ENCODE measurements at places on chromosomes 12 and 14.

DNA sequence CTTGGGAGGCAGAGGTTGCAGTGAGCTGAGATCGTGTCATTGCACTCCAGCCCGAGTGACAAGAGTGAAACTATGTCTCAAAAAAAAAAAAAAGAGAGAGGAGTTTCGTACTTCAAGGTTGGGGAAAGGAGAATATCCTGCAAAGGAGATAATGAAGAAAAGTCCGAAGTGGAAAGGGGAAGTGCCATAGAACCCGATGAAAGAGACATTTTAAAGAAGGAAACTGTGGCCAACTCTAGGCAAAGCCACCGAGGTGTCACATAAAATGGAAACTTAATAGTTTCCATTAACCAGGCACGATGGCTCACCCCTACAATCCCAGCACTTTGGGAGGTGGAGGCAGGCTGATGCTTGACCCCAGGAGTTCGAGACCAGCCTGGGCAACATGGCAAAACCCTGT is 15.0 kb upstream of the LTBP2 start:
- DNase-seq = no peak

- no peak for DNase-seq
Observed at GRCh38 chr12:50633955-50634354, 129.2 kb downstream of the DIP2B start.

GRCh38 chr14:32654106-32654505 is 284.6 kb upstream of the NPAS3 start:
- no peak for DNase-seq

DNA sequence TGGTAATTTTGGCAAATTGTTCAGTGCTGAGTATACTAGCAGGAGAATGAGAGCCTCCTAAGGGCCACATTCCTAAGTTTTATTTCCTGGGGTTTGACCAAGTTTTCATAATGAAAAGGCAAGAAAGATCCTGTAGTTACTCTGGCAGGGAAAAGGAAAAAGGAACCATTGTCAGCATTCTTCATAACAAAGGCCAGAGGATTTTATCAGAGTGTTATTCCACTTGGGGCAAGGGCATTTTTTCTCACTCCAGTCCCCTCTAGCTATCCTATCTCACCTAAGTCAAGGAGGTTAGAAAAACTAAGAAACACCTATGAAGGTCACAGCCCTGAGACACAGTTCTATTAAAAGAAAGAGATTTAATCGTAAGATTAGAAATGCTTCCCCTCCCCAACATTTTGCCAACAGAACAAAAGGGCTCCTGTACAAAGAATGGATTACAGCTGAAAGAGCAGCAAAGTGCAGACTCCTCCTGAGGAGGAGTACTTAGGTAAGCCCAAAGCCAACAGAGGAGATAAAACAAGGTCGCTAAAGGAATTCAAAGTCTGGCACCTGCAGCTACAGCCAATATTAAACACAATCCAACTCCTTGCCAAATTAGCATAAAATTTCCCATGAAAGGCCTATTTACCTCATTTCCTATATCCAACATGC is 162.4 kb downstream of the GALC start:
- DNase-seq = no peak

DNA sequence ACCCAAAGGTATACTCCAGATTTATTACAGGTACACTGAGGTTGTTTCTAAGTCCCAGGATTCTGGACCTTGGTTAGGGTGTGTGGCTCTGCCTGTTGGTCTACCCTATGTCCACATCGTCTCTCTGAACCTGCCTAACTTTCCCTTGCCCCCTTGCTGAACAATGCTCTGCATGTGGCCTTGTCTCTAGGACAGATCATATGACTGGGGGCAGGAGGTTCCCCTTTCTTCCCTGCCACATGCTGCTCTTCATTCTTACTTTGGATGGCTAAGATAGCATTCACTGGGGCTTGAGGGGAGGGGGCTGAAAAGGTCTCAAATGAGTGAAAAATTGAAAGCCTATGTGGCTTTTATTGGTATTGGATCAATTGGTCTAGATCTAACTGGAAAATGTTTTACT is 49.2 kb downstream of the MBIP start:
- DNase-seq = peak; percentile 49

DNA sequence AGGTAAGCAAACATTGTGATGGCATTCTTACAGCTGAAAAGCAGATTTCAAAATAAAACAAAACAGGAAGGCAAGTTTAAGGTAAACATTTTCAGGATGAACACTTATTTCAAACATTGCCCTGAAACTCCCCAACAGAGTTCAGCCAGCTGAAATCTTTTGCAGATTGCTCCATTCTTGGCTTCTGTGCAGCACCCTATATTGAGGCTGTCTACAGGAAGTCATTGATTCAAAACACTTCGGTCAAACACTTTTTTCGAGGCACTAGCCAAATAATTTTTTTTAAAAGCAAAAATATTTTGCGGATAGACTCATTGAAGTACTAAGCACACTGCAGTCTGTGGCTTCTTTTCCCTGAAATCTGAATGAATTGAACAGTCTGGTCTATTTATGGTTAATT is 318.1 kb upstream of the PDE3A start:
- no peak for DNase-seq

GRCh38 chr12:51823875-51824565 is 24.5 kb downstream of the FIGNL2 start:
- peak; percentile 92 for DNase-seq

DNA sequence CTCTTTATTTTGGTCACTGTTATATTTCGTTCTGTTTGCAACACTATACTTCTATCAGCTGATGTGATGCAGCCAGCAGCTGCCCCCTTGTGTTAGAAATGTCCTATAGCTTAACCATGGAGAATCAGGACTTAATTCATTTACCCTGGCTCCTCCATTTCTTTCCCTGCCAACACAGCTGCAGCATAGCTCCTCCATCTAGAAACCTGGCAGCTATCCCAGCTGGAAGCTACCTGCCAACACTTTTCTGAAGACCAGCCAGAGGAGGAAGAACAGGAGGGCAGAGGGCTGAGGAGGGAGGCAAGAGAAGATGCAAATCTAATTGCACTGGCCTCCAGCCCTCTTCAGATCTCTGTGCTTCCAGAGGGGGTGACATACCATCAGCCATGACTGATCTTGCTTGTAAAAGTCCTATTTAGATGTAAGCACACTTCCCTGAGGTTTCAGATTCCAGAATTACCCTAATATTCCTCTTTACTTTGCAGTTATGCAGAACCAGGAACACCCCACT is 156.8 kb upstream of the TMEM260 start:
- peak; percentile 82 for DNase-seq

Measured in DMS53 (cell line).